ENCODE measurements at places on chromosomes 16 and 17.

DNA sequence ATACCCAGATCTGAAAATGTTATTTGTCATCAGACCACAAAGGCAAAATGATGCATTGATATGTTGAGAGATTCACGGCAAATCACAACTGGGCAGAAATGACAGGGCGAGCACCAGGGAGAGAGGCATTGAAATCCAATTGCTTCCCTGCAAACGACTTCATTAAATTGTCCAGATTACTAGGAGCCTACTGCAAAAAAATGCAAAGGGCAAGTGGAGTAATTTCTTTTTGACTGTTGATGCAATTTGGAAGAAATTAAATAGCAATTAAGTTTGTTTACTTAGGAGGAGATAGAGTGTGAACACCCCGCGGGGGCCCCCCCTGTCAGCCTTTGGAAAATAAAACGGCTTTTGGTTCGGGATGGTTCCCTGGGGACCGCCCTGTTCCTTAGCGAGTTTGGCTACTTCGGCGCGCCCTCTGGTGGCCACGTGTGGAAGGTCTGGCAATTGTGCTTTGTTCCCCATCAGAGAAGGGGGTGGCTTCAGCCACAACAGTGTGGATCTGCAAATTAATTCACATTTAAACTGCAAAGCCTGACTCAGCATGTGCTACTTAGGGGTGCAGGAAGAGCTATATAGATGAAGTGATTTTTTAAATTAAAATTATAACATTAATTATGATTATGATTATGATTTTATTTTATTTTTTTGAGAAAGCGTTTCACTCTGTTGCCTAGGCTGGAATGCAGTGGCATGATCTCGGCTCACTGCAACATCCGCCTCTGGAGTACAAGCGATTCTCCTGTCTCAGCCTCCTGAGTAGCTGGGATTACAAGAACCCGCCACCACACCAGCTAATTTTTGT lies 14.5 kb upstream of the TMC7 start:
- peak; percentile 82 for DNase-seq

DNA sequence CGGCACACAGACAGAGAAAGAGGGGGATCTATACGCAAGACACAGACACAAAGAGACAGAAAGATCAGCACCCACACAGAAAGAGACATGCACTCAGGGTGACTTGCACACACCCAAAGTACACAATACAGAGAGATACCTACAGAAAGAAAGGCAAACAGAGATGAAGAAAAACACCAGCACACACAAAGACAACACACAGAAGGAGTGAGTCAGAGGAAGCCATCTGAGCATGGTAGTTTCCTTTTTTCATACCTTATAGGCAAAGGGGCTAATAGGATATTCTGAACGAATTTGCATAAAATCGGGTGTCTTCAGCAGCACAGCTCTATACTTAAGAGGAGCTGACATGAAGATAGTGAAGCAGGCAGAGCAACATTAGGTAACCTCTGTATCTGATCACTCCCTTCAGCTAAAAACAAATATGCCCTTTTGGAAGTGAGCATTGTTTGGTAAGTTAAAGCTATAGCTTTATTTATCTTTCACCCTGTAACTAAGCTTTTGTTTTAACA lies 198.6 kb downstream of the AATF start:
- DNase-seq = no peak

GRCh38 chr16:31331807-31332301 lies 23.1 kb upstream of the ITGAX start:
- DNase-seq = no peak

GRCh38 chr16:22948603-22949368 lies 134.8 kb downstream of the HS3ST2 start:
- peak; percentile 20 for DNase-seq

DNA sequence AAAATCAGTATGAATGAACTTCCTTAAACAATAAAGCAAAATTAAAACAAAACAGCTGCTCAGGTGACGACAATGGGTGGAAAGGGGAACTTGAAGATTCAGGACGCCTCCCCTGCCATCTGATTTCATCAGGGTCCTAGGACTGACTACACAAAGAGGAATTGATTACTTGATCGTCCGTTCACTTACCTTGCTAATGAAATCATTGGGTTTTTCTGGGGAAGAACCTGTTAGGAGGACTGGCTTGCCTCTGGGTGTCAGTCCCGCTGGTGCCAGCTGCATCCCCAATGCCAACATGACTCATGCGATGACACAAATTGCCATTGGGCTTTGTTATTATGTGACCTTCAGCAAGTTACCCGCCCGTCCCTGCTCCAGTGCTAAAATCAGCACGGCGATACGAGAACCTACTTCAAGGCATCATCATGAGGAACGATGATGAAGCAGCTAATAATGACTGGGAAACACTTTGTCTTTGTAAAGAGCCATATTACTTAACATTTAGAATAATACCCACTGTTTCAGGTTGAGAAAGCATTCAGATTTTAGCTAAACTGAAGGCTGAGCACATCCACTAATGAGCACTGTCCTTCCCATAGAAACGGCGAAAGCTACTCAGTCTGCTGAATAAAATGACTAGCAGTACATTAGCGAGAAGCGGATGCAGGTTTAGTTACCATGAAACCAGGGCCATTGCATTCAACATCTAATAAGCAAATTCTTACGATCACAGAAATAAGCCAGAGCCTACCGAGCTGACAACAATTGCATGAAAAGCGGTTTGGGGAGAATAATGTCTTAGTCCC lies 139.4 kb downstream of the ZFHX3 start:
- no peak for DNase-seq

GRCh38 chr16:67552476-67552875 lies 9.8 kb upstream of the CTCF start:
- no peak for DNase-seq

GRCh38 chr17:50659179-50659578 lies 24.5 kb downstream of the ABCC3 start:
- no peak for DNase-seq

- no peak for DNase-seq
Measured at GRCh38 chr16:86042393-86042792, 143.4 kb downstream of the IRF8 start.

DNA sequence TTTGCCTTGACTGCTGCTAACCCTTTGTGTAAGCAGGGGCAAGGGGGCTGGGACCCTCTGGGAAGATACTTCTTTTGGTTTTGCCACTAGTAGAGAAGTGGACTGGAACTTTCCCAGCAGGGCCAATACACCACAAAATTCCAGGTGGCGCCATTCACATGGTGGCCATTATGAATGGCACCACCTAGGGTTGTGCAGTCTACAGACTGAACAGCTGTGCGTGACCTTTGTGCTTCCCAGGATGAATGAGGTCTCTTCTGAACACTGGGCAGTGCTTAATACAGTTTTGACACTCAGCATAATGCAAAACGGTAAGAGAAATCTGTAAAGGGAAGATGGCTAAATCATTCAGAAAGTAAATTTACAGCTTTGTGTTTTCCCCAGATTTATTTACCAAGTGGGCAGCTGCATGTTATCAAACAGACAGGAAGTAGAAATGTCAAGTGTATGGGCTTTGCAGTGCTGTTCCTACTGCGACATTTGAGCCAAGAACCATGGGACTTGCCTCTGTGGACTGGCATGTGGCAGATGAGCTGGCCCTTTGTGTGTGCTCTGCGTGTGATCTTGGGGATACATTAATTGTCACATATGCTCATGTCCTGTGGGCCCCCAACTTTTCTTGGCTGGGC lies 9.2 kb downstream of the SYT17 start:
- no peak for DNase-seq

DNA sequence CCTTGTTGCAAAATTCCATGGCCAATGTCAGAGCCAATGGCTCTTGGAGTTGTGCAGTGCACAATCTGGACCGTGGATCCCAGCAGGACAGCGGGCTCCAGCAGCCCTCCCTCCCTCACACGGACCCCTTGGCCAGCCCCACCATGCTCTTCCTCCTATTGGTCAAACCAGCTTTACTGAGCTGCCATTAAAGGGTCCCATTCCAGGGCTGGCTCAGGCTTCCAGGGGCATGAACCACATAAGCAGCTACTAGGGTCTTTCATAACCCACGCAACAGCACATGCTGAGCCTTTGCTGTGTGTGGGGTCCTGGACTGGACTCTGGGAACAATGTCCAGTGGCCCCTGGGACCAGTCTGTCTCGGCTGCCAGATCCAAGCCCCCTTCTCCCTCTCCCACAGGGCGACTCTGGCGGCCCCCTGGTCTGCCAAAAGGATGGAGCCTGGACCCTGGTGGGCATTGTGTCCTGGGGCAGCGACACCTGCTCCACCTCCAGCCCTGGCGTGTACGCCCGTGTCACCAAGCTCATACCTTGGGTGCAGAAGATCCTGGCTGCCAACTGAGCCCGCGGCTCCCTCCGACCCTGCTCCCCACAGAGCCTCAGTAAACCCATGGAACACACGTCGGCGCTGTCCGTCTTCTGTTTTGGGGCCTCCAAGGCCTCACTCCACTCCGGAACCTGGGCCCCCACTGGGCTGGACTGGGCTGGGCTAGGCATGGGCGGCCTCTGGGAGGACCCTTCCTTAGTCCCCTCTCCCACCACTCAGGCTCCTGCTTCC lies 5.7 kb downstream of the CTRB1 start:
- no peak for DNase-seq

GRCh38 chr16:71754108-71754507 lies 29.6 kb upstream of the PHLPP2 start:
- no peak for DNase-seq

GRCh38 chr17:78617511-78618061 lies 40.4 kb upstream of the DNAH17 start:
- no peak for DNase-seq

- no peak for DNase-seq
Measured at GRCh38 chr17:81453076-81453475, 57.8 kb downstream of the BAHCC1 start.

DNA sequence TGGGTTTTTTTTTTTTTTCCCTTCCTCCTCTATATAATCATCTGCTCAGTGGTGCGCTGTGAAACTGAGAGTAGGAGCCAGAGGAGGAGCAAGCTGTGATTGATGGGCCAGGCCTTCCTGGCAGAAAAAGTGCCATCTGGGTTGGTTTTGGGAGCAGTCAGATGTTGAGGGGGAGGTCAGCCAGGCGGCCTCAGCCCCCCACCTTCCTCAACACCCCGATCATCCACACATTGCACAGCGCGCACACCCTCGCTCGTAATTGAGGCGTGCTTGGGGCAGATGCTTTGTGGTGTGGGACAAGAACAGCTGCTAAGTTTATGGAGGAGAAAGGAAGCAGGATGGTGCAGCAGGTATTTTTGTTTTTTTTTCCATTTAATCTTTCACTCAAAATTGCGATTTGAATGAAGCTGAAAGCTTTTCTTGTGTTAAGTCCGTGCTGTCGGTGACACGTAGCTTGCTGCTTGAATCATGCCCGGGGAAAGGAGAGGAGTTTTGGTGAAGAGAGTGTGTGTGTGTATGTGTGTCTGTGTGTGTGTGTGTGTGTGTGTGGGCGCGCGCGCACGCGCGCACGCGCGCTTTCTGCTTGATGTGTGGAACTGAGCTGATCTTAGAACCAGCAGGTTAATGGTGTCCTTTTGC lies 177.4 kb downstream of the RBFOX1 start:
- DNase-seq = no peak

GRCh38 chr17:4142107-4142900 lies 526 bp downstream of the ZZEF1 start:
- peak; percentile 45 for DNase-seq

GRCh38 chr17:67520916-67521774 lies 144.1 kb downstream of the PITPNC1 start:
- DNase-seq = no peak

DNA sequence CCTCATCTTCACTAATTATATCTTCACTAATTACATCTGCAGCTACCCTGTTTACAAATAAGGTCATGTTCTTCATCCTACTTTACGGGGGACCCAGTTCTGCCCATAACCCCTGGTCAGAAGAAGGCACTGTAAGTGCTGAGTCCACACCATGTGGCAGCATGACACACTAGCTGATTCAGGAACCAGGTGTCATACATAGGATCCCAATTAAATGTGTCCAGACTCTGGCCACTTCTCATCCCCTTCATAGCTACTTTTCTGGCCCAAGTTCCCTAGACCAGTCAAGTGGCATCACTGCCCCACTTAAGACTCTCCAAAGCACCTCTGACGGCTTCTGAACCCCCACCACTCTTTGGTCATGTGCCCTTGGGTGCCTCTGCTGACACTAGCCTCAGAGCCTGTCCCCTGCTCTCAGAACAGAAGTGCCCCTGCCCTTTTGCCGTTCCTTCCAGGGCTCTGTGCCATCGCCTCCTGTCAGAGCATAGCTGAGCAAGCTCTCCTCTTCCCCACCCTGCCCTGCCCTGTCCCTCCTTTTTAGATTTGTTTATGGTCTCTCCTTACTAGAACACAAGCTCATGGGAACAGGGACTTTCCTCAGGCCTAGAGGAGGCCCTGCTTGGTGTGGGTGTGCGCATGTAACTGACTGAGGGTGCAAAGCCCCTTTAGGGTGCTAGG lies 61.1 kb downstream of the B9D1 start:
- DNase-seq = no peak

- no peak for DNase-seq
Measured at GRCh38 chr17:4691686-4692085, 12.3 kb downstream of the PELP1 start.

- no peak for DNase-seq
Measured at GRCh38 chr16:4552541-4552940, 3.6 kb upstream of the C16orf96 start.

DNA sequence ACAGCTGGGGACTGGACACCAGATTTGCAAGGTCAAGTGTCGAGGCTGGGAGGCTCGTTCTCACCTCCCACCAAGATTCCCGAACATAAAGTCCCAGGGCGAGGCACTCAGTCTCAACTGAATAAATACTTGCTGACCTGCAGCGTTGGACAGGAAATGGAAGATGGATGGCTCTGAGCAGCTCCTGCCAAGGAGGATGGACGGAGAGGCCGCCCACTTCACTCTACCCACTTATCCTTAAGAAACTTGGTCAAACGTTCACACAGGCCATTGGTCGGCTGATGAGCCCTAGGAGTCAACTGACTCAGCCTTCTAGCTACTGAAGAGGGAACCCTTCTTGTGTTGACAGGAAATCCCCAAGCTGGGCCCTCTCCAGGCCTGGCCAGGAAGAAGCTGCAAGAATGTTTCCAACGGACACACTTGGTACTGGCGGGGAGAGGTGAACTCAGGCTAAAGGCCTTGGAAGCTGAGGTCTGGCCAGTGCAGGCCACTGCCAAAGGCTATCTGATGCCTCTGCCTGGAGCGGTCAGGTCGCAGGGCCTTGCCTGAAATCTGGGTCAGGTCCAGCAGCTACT lies 50.0 kb downstream of the VAC14 start:
- no peak for DNase-seq

DNA sequence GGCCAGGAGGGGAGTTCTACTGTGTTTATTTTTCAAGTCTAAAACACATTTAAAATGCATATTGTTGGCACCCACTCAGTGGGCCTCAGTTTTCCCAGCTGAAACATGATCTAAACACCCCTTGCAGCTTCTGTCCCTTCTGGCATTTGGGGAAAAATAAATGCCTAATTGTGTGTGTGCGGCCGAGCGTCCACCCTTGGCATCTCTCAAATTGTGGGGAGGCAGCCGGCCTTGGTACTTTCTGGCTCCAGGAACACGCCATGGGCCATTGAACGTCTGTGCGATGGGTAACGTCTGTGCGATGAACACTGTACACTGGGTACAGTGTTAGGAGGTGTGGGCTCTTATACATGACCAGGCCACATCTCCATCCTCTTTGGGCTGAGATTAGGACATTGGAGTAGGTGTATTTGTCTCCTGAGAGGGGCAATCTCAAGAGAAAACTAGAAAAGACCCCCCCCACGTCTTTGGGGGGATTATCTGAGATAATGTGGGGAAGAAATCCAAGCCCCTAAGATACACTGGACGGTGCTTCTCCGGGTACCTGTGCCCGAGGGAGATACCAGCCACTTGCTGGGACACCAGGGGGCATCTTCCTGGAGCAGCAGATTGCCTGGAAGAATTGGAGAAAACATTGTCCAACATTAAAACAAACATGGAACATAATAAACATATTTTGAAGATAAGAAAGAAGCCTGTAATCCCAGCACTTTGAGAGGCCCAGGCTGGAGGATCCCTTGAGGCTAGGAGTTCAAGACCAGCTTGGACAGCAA lies 54.9 kb downstream of the RAB11FIP4 start:
- no peak for DNase-seq

Data from activated CD8-positive, alpha-beta memory T cell treated with anti-CD3 and anti-CD28 coated beads, Interleukin-2, amount 50 U/mL, for 4 hours (primary cell).